ENCODE measurements at places on chromosomes 5 and 9.

GRCh38 chr5:153902016-153902415, 136.7 kb downstream of the FAM114A2 start:
- DNase-seq = no peak

- DNase-seq = no peak
Observed at GRCh38 chr5:61319388-61320146, 12.5 kb upstream of the ZSWIM6 start.

DNA sequence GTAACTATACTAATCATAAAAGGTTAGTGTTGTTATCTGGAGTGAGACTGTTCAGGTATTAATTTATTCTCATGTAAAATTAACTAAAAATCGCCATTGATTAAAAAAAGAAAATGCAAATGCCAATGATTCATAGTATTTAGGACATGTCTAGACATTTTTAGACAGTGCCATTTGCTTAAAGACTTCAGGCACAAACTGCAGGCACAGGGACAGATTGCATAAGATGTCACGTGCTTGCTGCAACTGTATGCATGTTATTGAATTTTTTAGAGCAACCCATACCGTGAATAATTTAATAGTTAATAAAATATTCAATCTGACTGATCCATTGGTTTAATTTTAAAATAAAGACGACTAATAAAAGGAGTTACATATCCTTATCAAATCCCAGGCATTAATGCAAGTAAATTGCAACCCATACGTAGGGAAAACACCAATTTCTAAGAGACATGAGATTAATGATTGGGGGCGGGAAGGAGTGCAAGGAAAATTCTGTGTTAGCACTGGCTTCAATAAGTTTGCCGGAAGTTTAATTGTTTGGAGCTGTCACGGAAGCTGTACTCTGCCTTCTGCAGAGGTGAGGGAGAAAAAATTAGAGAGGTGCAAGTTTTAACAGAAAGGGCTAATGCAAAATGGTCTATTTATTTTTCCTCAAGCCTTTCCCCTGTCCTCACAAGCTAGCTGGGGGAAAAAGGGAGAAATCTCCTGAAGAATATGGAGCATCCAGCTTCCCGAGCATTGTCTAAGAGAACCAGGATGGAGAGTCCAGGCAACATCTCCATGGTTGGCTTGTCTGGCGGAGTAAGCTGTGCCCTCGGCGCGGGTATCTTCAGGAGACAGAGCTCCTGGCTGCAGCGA, 2.9 kb downstream of the EDIL3 start:
- no peak for DNase-seq

DNA sequence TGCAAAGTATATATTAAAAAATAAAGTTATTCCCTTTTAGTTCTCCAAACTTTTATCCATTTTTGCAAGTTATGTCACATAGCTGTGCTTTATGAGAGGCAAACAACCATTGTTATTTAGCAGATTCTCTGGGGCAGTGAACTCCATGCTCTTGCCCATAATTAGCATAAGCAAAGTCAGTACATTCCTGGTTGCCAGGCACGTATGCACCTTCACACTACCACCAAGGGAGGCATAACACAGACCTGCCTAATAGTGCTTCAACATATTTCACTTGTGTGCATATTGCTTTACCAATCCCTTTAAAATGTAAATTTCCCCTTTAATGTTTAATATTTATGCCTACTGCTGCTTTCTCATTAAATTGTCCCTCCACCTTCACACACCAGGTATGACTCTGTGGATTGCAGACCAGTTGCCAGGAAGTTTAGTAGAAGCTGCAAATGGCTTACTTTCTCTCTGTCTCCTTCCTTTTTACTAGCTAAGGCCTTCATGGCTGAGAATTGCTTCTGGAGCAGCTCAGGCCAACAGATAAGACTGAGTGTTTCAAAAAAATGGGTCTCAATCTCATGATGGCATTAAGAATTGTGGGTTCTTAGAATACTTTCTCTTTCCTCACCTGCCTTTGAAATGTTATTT, 388.2 kb downstream of the PRR16 start:
- DNase-seq = no peak

GRCh38 chr5:72621576-72621975, 114.4 kb upstream of the ZNF366 start:
- no peak for DNase-seq

- peak; percentile 39 for DNase-seq
Observed at GRCh38 chr5:1934801-1935429, 52.2 kb upstream of the IRX4 start.

- DNase-seq = no peak
Observed at GRCh38 chr9:95511616-95511931, 5.2 kb downstream of the PTCH1 start.

DNA sequence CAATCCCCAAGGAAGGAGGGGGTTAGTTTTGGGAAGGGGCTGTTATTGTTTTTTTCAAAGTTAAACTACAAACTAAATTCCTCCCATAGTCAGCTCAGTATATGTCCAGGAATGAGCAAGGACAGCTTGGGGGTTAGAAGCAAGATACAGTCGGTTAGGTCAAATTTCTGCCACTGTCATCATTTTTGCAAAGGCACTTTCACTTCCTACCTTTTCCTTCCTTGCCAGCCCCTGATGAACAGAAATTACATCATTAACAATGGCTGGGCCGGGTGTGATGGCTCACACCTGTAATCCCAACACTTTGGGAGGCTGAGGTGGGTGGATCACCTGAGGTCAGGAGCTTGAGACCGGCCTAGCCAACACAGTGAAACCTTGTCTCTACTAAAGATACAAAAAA, 51.5 kb upstream of the HRH2 start:
- DNase-seq = no peak

GRCh38 chr5:100818340-100818739, 84.7 kb downstream of the ST8SIA4 start:
- DNase-seq = no peak

DNA sequence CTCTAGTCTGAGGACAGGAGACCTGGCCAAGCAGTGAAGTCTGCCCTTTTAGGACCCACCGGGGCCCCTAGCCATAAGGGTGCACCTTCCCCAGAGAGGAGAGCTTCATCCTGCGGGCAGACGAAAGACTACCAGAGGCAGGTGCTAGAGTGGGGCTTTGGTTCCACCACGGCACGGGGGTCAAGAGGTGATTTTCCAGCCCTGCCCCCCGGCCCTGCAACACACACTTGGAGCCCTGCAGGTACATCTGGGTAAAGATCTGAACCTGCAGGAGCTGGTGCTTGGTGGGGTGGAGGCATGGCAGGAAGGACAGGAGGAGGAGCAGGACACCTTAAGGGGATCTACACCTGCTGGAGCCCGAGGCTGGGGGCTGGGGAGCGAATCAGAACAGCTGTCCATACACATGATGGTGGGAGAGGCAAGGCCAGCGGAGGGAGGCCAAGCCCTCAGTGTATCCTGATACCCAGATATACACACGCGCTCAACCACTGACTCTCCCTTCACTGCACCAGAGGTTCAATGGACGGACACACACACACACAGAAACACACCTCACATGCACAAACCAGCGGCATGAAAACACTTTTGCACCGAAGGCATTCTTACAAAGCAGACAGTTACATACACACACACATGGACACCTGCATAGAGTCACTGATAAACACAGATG, 98.4 kb upstream of the MVB12B start:
- DNase-seq = no peak

DNA sequence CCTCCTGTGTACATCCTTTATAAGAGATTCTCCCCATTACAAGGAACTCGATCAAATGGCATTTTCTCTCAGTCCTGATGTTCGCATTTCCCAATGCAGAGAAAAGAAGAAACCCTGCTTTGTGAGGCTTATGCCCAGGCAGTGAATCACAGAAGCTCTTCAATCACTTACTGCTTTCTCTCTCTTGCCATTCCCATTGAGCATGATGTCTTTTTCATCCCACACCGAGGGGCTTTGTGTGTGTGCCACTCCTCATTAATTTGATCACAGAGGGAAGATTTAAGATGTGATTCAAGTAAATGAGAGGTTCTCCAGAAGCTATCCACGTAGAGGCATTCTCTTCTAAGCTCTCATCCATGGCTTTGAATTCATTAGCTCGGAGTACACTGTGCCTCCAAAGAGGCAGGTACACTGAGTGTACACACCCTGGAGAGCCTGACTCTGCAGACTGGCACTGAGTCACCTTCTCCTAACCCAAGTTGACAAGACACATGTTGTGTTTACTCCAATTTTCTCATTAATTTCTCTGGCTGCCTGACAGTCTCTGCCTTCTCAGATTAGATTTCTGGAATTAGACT, 45.4 kb downstream of the MFAP3 start:
- no peak for DNase-seq

- peak; percentile 36 for DNase-seq
Observed at GRCh38 chr9:138114501-138115245, 237.1 kb downstream of the CACNA1B start.

GRCh38 chr5:81505672-81506071, 111.7 kb upstream of the ACOT12 start:
- no peak for DNase-seq

DNA sequence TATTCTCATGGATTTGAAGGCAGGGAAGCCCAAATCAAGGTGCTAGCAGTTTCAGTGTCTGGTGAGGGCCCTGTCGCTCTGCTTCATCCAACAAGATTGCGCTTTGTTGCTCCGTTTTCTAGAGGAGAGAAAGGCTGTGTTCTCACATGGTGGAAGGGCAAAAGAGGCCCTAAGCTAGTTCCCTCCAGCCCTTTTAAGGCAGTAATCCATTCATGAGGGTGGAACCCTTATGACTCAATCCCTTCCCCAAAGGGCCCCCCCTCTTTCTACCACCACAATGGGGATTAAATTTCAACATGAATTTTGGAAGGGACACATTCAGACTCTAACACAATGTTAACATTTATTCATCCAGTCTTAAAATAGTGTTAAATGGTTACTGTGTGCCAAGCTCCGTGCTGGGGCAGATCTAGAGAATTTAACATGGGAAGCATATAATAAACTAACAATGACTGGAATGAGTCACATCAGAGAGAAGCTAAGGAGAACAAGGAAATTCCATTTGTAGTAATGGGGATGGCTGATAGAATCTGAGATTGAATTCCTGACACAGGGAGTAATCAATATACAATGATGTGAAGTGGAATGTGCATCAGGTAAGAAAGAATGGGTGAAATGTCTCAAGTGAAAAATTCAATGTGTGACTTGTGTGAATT, 382.8 kb upstream of the ZNF608 start:
- DNase-seq = no peak

DNA sequence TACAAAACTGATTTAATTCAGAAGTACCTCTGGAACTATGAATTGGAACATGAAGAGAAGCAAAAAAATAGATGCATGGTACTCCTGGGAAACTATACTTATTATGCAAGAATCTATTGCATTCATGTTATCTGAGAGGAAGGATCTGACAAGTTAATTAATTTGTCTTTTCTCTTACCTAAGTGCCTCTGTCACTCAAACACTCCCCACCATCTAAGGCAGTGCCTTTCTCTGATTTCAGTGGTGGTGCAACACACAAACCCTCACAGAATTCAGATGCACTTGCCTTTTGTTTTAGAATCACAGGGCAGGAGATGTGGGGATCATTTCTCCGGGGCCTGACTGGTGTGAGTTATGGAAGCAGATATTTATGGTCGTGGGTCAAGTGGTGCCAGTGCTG, 52.5 kb upstream of the C9orf72 start:
- DNase-seq = no peak

DNA sequence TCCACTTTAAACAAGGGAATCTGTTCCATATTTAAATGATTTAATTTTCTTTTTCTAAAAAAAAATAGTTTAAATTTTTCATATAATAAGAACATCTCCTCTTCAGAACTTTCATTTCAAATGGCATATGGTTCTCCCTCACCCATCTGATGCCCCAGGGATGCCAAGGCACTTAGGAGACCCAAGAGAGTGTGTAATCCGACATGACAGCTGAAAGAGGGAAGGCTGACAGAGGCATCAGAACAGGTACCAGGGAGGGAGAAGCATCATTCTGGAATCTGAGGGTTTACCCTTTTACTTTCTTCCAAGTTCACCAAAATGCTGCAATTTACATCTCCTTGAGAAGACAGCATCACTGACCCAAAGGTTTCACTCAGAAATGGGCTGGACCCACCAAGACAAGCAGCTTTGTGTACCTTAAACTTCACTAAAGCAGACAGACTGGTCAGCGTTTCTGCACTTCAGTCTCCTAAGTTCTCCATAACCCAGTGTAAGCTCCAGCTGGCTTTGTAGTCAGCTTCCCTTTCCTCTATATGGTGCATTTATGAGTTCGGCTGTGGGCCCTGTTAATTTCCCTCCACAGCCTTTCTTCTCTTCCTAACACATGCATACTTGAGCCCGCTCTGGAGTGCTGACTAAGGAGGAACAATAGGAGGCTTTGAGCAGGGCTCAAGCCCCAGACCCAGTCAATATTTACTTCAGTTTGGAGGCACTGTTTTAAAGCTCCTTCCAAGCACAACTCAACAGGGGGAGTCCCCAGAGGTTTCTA, 17.7 kb downstream of the EFNA5 start:
- no peak for DNase-seq

DNA sequence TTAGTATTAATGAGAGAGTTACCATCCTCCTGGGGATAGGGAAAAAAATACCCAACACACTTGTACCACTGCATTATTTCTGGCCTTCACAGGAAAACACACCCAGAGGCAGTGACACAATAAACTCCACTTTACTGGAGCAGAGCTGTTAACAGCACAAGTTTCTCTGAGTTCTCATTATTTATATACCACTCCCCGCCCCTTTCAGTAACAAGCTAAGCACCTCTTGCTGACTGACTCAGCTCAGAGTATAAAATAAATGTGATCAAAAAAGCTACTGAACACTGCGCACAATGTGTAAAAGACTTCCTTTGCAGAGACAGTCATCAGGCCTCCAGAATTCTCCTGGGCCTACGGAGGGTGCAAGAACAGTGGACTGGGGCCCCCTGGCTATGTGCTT, 21.6 kb downstream of the KLF9 start:
- DNase-seq = no peak

- DNase-seq = no peak
Observed at GRCh38 chr5:90381213-90381929, 28.2 kb downstream of the CETN3 start.

- DNase-seq = no peak
Observed at GRCh38 chr5:135387629-135387960, 11.4 kb downstream of the MACROH2A1 start.
